Activated CD8-positive, alpha-beta T cell treated with anti-CD3 and anti-CD28 coated beads, Interleukin-2, amount 10 ng/mL, durations not matched to agents 7 days and 5 days (primary cell): ENCODE measurements at places on chromosomes 5 and 9. TPM values are rescaled to one million over a fixed set of nuclear protein-coding genes. Genes with fewer than 3 reads are reported as not detected.

- no peak for DNase-seq
Measured at GRCh38 chr9:82404196-82404870, 415.8 kb downstream of the SPATA31D1 start.

- no peak for DNase-seq
Measured at GRCh38 chr5:68299105-68299504, 83.5 kb downstream of the PIK3R1 start.

DNA sequence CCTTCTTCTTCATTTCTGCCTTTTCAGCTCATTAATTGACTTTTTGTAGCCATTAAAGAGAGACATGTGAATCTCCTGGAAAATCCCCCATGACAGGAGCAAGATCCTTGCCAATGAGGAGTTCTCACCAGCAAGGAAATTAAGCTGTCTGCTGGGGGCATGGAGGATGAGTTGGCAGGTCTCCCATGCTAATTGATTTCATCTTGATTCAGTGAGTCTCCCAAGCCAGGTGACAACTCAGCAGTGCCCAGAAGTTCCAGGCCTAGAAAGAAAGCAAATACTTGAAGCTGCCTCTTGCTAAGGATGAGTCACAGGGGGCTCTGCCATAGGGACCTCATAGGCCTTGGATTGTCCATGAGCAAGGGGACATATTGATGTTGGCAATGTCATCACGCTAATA is 30.0 kb upstream of the ADRA1B start:
- DNase-seq: no peak

GRCh38 chr5:181219262-181220177 is 3.6 kb upstream of the TRIM41 start:
- DNase-seq: no peak

DNA sequence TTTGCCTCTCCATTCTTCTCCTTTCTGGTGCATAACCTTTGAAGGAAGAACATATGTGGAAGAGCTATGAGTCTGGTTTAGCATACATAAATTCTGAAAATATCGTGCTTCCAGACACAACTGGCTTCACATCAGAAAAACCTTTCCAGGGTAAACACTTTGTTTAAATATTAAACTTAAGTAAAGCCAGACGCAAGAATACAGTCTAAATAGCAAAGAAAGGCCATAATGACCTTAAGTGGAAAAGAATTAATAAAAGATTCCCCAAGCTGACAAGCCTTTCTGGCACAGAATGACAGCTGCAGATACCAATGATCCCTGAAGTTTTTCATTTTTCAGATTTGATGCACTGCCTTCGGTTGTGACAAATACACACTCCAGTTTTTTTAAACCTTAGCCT is 13.5 kb upstream of the TSSK1B start:
- no peak for DNase-seq

DNA sequence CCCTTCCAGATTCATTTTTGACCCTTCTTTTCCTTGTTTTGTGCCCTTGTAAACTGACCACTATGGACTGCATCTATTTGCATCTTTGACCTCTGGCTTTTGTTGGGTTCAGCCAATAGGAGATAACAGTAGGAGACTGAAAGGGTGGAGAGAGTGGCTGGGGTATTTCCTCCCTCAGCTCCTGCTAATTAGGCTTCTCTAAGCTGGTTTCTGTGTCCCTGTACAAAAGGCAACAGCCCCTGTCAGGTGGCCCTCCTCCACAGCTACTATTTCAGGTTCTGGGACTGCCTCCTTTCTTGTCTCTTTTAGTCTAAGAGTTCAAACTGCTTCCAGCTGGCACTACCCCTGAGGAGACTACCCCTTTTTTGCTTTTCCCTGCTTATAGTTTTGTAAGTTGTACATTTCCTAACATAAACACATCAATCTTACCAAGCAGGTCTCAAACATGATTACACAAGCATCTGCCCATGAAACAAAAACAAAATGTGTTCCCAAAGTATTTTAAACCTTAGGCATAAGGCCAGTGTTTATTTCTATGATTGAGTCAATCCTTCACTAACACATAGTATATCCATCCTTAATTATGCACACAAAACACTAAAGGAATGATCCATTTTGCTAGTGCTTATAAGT is 262.0 kb upstream of the TRPM3 start:
- no peak for DNase-seq

DNA sequence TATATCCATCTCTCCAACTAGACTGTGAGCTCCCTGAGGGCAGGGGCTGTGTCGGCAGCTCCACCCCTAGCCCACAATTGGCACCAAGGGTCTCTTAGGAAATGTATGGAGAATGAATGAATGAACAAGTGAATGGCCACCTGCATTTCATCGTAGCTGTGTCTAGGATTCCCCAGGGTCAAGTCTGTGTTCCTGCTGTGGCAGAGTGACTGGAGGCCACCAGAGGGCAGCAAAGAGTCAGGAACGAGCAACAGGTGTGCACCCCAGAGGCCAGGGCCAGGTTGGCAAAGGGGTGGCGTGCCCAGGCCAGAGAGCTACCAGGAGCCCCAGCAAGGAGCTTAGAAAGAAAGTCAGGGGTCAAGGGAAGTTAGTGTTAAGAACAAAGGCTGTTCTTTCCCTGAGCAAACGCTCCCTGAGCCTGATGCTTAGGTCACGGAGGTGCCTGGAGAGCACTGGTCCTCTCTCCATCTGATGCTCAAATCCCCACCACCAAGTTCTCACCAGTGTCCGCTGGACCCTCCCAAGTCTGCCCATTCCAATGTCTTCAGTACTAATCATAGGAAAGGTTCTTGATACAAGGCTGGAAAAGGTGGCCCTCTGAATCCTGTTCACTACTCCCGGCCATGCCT is 160.7 kb downstream of the PAX5 start:
- peak; percentile 79 for DNase-seq

GRCh38 chr5:45355189-45355992 is 340.8 kb downstream of the HCN1 start:
- DNase-seq: no peak

DNA sequence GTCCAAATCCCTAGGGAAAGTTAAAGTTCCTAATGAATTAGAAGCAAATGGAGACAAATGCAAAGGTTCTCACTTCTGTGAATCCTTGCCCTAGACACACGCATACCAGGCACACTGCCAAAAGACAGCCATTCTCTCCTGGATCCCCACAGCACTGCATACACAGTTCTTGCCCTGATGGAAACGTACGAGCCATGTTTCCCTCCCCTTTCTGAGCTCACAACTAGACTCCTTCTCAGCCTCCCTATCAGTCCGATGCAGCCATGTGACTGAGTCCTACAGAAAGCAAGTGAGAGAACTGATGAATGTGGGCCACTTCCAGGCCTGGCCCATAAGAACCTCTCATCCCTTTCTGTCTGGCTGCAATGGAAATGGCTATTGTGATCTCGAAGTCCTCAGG is 92.0 kb downstream of the ZNF608 start:
- no peak for DNase-seq

DNA sequence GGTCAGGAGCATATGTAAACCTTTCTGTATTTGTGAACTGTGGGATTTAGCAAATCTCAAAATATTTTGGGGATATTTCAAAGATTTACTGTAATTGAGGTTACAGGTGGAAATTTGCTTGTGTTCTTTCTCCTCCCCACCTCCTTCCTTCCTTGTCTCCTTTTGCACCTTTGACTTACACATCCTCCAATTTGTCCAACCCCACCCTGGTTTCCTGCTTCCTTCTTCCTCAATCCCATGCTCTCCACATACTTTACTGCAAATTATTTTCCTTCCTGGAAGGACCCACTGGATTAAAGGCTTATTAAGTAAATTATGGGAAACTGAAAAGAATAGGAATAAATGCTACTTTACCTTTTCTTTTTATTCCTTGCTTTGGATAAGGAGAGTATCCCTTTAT is 74.5 kb upstream of the LRRC70 start:
- no peak for DNase-seq

GRCh38 chr5:137743031-137743640 is 7.2 kb upstream of the KLHL3 start:
- peak; percentile 82 for DNase-seq

GRCh38 chr5:174084691-174085154 is 39.2 kb downstream of the NSG2 start:
- DNase-seq: no peak

- no peak for DNase-seq
Measured at GRCh38 chr9:129026442-129027223, 1.5 kb downstream of the SH3GLB2 start.

The PCDHB8 gene
- not detected for total RNA-seq

The FBLL1 gene
- 0.37 TPM for total RNA-seq

The TAF11L12 gene
- not detected for total RNA-seq

The CFAP157 gene
- total RNA-seq: not detected
